Peyer's patch (tissue), 4 donors: ENCODE measurements at places on chromosomes 16 and 17. TPM values are rescaled to one million over a fixed set of nuclear protein-coding genes. Genes with fewer than 3 reads are reported as not detected.

DNA sequence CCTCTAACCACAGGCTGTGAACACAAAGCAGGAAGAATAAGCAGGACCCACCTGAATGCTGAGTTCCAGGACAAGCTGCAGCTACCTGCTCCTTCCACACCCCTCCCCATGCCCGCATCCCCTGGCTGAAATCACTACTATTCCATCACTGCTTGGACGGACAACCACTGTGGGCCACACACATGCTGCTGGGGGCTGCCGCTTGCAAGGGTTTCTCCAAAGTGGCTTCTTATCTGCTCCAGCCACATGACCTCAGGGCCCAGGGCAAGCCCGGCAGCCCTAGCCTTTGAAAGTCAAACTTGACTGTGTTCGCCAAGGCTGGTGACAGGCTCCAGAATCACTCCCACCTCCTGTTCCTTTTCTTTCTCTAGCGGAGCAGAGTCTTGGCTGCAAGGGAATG lies 18.4 kb downstream of the FA2H start:
- H3K4me1 ChIP-seq: no peaks in the 10 kb centered on the region
- DNase-seq: no peak
- no peak overlapping the region for H3K27ac ChIP-seq
- H3K36me3 ChIP-seq: no peaks in the 10 kb centered on the region
- no peaks in the 10 kb centered on the region for H3K27me3 ChIP-seq
- H3K4me3 ChIP-seq: no peak overlapping the region

- no peaks in the 10 kb centered on the region for H3K27me3 ChIP-seq
- peak overlapping the region; percentile 92 for H3K4me3 ChIP-seq
- peaks cover 32% of the 10 kb centered on the region for H3K4me1 ChIP-seq
- H3K27ac ChIP-seq: peak overlapping the region; percentile 99
Observed at GRCh38 chr17:18184143-18185031, 759 bp downstream of the ALKBH5 start.

Gene ARHGAP44
- 13.4 TPM for total RNA-seq

DNA sequence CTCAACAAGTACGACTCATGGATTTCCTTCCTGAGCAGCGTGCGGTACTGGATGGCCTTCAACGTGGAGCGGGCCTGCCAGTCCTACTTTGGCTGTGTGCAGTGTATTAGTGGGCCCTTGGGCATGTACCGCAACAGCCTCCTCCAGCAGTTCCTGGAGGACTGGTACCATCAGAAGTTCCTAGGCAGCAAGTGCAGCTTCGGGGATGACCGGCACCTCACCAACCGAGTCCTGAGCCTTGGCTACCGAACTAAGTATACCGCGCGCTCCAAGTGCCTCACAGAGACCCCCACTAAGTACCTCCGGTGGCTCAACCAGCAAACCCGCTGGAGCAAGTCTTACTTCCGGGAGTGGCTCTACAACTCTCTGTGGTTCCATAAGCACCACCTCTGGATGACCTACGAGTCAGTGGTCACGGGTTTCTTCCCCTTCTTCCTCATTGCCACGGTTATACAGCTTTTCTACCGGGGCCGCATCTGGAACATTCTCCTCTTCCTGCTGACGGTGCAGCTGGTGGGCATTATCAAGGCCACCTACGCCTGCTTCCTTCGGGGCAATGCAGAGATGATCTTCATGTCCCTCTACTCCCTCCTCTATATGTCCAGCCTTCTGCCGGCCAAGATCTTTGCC lies 9.0 kb downstream of the HAS3 start:
- H3K27me3 ChIP-seq: no peaks in the 10 kb centered on the region
- H3K4me3 ChIP-seq: no peak overlapping the region
- no peaks in the 10 kb centered on the region for H3K4me1 ChIP-seq

DNA sequence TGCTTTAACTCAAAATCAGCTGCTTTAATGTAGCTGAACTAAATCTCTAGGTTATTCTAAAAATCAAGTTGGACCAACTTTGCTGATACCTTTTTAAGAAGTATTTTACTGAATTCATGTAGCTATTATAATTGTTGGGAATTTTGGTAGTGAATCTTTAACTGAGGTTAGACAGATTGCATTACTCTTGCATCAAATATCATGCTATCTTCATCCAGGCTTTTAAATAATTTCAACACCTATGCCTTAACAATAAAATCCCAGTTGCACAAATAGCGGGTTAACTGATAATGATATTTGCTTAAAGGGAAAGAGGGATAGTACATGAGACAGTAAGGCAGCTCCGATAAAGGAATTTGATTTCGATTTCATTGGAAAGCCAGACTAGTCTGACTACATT lies 241.3 kb upstream of the TBX2 start:
- no peak overlapping the region for H3K27ac ChIP-seq
- no peaks in the 10 kb centered on the region for H3K27me3 ChIP-seq
- H3K36me3 ChIP-seq: no peaks in the 10 kb centered on the region
- H3K4me3 ChIP-seq: no peak overlapping the region

Gene ARSG
- total RNA-seq: 0.70 TPM

GRCh38 chr16:2288726-2289125 lies 20.8 kb upstream of the RNPS1 start:
- no peak overlapping the region for H3K4me3 ChIP-seq
- H3K27ac ChIP-seq: no peak overlapping the region
- no peaks in the 10 kb centered on the region for H3K4me1 ChIP-seq
- no peaks in the 10 kb centered on the region for H3K36me3 ChIP-seq

DNA sequence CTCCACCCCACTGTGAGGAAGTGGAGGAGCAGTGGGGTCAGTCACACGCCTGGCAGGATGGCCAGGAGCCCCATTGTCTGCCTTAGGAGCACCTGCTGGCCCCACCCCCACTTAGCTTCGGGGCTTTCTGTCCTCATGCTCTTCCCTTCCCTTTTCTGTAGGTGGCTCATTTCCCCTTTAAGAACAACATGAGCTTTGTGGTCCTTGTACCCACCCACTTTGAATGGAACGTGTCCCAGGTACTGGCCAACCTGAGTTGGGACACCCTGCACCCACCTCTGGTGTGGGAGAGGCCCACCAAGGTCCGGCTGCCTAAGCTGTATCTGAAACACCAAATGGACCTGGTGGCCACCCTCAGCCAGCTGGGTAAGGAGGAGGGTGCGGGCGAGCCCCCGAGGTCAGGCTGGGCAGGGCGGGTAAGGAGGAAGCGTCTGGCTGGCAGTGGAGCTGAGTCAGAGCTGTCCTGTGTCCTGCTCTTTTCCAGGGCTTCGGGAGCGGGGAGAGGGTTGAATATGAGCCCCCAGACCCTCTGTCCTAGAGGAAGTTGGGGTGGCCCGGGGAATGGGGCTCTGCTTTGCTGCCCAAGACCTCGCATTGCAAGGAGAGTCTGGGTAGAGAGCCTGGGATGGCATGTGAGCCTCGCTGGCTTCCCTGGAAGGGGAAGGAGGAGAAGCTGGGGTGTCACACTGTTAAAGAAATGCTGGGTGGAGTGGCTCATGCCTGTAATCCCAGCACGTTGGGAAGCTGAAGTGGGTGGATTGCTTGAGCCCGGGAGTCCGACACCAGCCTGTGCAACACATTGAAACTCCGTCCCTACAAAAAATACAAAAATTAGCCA lies 9.2 kb upstream of the SERPINF1 start:
- peak; percentile 78 for DNase-seq
- H3K4me3 ChIP-seq: no peak overlapping the region
- peak overlapping the region; percentile 51 for H3K27ac ChIP-seq
- H3K36me3 ChIP-seq: no peaks in the 10 kb centered on the region

Gene NPTX1
- 1.8 TPM for total RNA-seq

GRCh38 chr16:19132898-19133297 lies 19.1 kb downstream of the ITPRIPL2 start:
- no peak overlapping the region for H3K4me3 ChIP-seq
- no peak for DNase-seq
- H3K4me1 ChIP-seq: no peaks in the 10 kb centered on the region

GRCh38 chr16:1760911-1761310 lies 10.4 kb downstream of the NME3 start:
- no peaks in the 10 kb centered on the region for H3K36me3 ChIP-seq
- no peak overlapping the region for H3K4me3 ChIP-seq
- no peak for DNase-seq
- H3K27ac ChIP-seq: no peak overlapping the region

DNA sequence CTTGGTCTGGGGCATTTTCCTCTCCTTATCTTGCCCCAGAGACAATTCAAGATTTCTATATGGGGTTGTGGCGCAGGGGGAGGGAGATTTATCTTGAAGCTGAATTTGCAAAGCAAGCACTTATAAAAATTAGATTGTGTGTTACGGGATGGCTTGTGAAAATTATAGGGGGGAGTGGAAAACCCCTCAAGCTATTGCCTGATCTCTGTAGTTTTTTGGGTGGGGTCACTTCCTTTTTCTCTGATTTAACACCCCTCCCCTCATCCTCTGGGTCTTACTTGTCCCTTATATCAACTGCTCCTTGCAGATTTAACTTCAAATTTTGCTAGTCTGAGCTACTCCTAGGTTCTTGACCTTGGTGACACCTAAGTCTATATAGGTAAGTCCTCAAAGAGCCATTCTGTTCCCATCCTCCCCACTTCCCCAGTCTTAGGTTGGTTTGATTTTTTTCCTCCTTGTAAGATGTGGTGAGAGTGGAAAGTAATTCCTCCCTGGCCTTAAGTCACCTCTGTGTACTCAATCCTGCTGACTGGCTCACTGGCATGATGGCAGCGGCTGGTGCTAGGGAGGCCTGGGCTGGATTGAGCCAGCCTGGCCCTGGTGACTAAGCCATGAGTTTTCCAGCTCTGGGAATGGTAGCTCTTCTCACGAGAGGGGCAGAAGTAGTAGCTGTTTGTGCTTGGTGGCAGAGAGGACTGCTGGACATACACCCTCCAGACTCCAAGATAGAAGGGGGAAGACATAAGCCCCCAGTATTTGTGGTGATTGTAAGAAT lies 2.3 kb downstream of the ARL4D start:
- H3K36me3 ChIP-seq: no peaks in the 10 kb centered on the region
- H3K27ac ChIP-seq: no peak overlapping the region
- H3K4me1 ChIP-seq: no peaks in the 10 kb centered on the region
- H3K27me3 ChIP-seq: no peaks in the 10 kb centered on the region

Gene FSCN2
- 3.9 TPM for total RNA-seq

DNA sequence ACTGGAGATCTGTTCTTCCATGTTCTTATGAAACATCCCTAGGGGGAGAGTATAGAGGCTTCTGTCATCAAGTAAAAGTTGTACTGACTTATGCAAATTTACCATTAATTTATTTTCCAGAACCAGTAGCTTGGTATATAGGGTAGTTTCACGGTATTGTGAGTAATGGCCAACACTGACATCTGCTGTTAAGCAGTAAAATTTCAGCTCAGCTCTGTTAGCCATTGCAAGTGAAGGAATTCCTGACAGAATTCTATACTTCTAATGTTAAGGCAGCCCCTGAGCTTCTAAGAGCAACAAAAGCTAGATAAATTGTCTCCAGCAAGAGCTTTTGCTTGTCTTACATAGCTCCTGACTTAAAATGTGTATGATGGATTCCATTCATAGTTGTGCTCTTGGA lies 613.5 kb upstream of the C16orf82 start:
- no peaks in the 10 kb centered on the region for H3K4me1 ChIP-seq
- no peak overlapping the region for H3K4me3 ChIP-seq
- no peak for DNase-seq
- H3K27me3 ChIP-seq: no peaks in the 10 kb centered on the region

DNA sequence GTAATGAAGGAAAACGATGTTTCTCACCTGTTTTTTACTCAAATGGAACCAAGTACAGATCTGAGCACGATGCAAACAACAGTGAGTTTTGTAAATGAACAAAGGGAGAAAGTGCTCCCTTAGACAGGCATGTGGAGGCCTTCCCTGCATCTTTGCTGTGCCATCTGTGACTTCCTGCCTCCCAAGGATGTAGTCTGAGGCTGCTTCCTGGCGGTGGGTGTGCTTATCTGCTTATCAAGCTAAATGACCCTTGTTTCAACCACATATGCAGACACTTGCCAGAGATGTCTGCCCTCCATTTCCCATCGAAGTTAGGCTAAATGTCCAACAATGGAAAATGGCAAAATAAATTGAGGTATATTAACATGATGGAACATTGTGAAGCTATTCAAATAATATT lies 34.6 kb downstream of the RGS9 start:
- no peak for DNase-seq
- H3K4me1 ChIP-seq: no peaks in the 10 kb centered on the region
- H3K27ac ChIP-seq: no peak overlapping the region
- no peaks in the 10 kb centered on the region for H3K36me3 ChIP-seq

Gene PHLPP2
- 124 TPM for total RNA-seq

- no peak overlapping the region for H3K27ac ChIP-seq
- H3K36me3 ChIP-seq: no peaks in the 10 kb centered on the region
- no peaks in the 10 kb centered on the region for H3K4me1 ChIP-seq
- H3K4me3 ChIP-seq: no peak overlapping the region
- H3K27me3 ChIP-seq: no peaks in the 10 kb centered on the region
Observed at GRCh38 chr16:19589771-19590302, 34.3 kb downstream of the VPS35L start.

DNA sequence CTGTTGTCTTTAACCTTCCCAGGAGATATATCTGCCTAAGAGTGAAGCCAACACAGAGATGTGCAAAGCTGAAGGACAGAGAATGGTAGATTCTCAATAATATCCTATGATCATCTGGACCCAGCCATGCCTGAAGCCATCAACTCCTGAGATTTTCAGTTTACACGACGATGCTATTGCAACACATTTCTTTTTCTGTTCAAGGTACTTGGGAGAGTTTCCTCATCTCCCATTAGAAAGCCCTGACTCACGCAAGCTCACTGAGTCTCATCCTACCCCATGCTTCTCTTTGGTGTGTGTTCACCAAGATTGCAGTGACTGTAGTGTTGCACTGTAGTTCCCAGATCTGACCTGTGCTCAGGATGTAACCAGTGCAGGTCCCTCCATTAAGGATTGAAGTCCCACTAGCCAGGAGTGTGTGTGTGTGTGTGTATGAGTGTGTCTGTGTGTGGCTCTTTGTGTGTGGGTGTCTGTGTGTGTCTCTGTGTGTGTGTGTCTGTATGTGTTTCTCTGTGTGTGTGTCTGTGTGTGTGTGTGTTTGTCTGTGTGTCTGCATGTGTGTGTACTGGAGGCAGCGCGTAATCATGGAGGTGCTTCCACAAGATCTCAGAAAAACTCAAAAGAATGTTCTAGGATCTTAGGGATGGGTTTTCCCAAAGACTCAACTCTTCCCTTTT lies 15.5 kb downstream of the CES1 start:
- no peak overlapping the region for H3K4me3 ChIP-seq
- no peaks in the 10 kb centered on the region for H3K36me3 ChIP-seq
- H3K27ac ChIP-seq: no peak overlapping the region
- no peak for DNase-seq

DNA sequence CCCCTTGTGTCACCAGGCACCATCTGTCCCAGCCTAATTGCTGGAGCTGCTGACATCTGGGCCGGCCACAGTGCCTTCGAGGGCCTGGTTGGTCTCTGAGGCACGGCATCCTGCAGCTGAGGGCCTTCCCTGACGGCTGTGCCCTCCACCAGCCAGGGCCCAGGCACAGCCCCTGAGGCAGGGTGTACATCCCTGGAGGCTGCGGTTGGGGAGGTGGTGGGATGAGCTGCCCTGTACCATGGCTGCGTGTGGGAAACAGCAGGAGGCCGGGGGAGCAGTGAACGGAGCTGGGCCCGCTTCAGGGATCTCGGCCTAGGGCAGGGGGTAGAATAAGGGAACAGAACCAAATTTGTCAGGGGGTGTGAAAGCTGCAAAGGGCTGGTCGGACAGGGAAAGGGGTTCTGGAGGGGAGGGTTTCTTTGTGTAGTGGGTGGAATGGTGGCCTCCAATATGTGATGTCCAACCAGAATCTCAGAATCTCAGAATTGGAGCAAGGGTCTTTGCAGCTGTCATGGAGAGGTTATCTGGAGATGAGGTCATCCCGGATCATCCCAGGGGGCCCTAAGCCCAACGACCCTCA lies 10.0 kb upstream of the SLC38A10 start:
- no peaks in the 10 kb centered on the region for H3K36me3 ChIP-seq
- H3K27me3 ChIP-seq: no peaks in the 10 kb centered on the region
- no peak overlapping the region for H3K4me3 ChIP-seq
- no peak for DNase-seq
- no peak overlapping the region for H3K27ac ChIP-seq

- no peak for DNase-seq
- H3K4me3 ChIP-seq: no peak overlapping the region
- no peak overlapping the region for H3K27ac ChIP-seq
- peaks cover 25% of the 10 kb centered on the region for H3K27me3 ChIP-seq
Observed at GRCh38 chr17:81807839-81808238, 3.9 kb downstream of the GCGR start.
